Activated CD8-positive, alpha-beta T cell treated with anti-CD3 and anti-CD28 coated beads, Interleukin-2, amount 10 ng/mL, durations not matched to agents 7 days and 5 days (primary cell): ENCODE measurements at places on chromosomes 1 and 21. TPM values are rescaled to one million over a fixed set of nuclear protein-coding genes. Genes with fewer than 3 reads are reported as not detected.

The EXTL1 gene
- total RNA-seq, result not detected

GRCh38 chr1:94384485-94385265 lies 33.5 kb upstream of the ABCD3 start:
- no peak for DNase-seq

DNA sequence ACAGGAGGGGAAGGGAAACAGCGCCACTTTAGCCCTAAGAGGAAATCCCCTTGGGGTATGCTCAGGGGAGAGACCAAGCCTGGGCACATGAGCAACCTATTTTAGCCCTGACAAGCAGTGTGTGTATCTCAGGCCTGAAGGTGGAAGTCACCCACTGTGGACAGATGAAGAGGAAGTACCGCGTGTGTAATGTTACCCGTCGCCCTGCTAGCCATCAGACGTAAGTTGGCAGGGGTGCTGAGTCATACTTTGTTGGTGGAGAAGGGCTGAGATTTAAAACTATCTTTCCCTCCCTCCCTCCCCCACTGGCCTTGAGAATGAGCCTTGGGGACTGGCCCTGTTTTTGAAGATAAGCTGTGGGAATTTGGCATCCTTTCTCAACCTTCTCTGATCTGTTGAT lies 11.2 kb downstream of the AGO1 start:
- no peak for DNase-seq

- no peak for DNase-seq
Measured at GRCh38 chr1:54220004-54220811, 20.2 kb downstream of the MRPL37 start.

The CASQ2 gene
- not detected for total RNA-seq

The LCE2B gene
- not detected for total RNA-seq

DNA sequence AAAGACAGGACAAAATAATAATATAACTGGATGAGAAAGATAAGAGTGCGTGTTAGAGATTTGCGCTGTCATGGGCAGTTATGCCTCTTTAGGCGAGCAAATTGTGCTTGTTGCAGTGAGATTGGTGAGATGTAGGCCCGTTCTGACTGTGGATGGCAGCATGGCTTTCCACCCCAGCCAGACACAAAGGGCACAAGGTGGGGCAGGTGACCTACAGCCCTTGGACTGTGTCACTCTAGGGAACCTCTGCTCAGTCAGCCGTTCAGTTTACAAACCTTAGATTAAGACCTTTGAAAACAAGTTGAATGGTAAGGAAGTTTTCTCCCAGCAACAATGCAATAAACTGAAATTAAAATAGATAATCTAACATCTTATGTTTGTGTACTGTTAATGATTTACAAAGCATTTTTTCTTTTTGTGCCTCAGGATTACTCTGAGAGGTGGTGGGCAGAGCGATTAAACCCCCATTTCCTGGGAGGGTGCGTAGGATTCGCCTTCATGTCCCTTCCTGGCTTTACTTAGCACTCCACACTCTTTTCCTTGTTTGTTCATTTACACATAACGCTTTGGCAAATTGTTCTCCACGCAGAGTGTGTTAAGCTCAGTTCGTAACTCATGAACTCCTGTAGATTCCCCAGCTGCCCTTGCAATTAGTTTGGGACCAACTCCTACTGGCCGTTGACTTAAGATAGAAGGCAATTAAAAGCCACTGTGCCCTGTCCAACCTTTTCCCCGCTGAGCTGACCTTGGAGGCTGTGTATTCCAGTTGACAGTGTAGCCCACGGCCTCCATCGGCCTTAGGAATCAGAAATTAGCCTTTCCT lies 58.1 kb upstream of the IGSF5 start:
- DNase-seq, result no peak

GRCh38 chr1:208071435-208072031 lies 160.6 kb upstream of the CD34 start:
- DNase-seq, result no peak

DNA sequence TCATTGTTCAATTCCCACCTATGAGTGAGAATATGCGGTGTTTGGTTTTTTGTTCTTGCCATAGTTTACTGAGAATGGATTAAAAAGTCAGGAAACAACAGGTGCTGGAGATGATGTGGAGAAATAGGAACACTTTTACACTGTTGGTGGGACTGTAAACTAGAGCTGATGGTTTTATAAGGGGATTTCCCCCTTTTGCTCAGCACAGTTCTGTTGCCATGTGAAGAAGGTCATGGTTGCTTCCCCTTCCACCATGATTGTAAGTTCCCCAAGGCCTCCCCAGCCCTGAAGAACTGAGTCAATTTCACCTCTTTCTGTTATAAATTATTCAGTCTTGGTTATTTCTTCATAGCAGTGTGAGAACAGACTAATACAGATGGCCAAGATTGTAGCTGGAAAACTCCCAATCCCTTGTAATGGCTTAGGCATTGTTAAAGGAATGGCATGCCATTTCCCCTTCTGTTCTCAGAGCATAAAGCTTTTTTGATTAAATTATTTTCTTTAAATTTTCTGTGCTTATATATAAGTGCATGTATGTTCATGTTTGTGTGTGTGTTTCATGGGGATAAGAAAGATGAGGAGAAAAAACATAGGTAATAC lies 144.8 kb downstream of the BACH1 start:
- no peak for DNase-seq

The HORMAD1 gene
- total RNA-seq, result 0.40 TPM
